GM04504 (cell line): ENCODE measurements at places on chromosomes 16 and 17.

DNA sequence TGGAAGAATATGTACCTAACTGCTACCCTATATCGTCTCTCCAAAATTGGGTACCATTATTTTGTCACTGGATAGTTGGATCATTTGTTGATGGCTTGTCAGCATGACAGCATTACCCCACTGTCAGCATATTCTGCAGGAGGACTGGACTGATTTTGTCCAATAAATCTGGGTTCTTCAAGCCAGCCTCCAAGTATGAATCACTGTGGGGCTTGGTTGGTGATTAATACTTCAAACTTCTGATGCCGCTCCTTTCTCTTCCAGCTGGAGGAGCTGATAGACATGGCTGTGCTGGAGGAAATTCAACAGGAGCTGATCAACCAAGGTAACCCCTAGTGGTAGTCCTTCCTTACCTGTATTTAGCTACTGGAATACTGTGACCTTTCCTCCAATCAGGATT is 2.5 kb downstream of the RPAIN start:
- DNase-seq = peak; percentile 46

GRCh38 chr17:80254396-80255251 is 6.0 kb upstream of the RNF213 start:
- peak; percentile 66 for DNase-seq

GRCh38 chr16:28217326-28217725 is 5.6 kb upstream of the XPO6 start:
- no peak for DNase-seq

GRCh38 chr16:88331989-88332920 is 50.5 kb upstream of the ZNF469 start:
- DNase-seq = peak; percentile 100

DNA sequence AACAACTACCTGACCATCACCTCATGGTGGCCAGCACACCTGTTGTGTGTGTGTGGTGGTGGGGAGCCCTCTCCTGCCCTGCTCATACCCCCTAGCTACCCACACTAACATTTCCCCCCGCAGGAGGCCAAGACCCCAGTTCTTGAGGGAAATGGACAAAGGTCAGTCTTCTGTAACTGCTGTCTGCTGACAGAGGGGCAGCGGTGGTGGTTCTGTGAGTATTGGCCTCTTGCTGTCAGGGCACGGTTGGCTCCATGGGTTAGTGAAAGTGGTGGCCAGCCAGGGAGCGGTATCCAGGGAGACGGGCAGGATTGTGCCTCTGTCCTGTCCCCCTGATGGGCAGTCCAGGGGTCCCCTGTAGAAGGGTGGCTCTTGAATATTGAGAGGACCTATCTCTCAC is 26.2 kb downstream of the ZNF778 start:
- no peak for DNase-seq

- DNase-seq = no peak
Measured at GRCh38 chr17:358491-359151, 6.0 kb upstream of the RPH3AL start.

- DNase-seq = no peak
Measured at GRCh38 chr17:50558941-50559614, 1.4 kb upstream of the CACNA1G start.

DNA sequence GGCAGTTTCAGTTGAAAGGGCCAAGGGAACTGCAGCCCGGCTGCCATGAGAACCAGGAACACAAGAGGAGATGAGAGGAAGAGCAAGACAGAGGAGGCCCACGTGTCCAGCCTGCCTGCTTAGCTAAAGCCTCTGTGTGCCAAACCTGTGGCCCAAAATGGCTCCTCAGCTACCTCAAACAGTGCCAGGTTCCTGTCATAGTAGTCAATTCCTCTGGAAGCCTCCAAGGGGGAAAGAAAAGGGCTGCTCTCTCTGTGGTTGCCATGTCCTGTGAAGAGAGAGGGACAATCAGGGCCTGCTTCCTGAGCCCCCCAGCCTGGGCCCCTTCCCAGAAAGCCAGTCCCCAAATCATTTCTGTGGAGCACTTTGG is 5.2 kb downstream of the SLC12A4 start:
- DNase-seq = no peak

DNA sequence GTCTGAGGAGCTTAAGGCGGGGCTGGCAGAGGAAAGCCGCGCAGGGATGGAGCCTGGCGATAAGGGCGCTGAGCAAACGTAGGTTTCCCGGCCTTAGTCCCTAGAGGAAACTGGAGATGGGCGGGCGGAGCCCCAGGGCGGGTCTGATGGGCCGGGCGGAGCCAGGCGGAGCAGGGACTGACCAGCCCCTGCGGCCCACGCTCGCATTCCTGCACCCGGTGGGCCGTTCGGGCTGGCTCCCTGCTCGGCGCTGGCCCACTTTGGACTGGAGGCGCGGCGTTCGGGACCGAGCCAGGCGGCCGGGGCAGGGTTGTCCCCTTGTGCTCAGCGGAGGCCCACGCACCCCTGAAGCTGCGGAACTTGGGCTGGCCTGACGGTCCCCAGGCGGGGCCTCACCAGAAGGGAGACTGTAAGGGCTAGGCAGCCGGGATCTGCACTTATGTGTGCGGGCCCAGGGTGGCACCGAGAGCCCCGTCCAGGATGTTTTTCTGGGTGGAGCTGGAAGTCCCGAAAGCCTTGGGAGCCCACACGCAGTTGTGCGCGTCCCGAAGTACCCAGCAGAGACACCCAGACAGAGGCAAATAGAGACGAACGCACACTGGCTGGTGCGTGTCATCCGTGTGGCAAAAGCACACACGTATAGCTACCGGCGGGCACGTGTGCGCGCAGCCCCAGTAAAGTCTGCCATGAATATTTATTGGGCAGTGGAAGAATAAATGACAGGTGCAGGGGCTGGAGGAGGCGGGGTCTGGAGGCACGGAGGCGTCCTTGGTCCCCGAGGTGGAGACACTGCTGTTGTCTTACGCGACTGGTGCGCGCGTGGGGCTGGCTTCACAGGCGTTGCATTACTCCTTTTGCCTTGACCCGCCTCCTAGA is 1.4 kb downstream of the PYDC1 start:
- DNase-seq = no peak

DNA sequence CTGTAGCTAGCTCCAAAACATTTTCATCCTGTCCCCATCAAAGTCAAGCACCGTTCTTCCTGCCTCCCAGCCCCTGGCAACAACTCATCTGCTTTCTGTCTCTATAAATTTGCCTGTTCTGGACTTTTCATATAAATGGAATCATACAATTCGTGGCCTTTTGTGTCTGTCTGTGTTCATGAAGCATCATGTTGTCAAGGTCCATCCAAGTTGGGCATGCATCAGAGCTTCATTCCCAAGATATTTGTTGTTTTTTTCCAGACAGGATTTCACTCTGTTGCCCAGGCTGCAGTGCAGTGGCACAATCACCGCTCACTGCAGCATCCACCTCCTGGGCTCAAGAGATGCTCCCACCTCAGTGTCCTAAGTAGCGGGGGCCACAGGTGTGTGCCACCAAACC is 5.9 kb downstream of the SLC5A10 start:
- no peak for DNase-seq

DNA sequence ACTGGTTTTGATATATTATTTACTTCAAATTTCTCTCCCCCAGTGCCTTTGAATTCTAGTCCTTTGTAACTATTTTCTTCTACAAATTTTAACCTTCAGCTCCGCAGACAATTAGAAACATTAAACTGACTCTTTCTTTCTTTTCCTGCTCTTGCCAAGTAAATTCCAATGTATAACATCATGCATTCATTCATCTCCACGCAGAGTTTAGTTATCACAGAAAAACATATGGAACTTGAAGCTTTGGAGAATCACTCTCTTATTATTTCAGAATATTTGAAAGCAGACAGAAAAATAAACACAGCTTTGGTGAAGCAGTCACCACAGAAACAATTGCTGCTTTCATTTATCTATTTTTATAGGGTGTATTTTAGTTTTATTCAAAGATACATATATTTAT is 778.7 kb upstream of the CDH8 start:
- DNase-seq = no peak

DNA sequence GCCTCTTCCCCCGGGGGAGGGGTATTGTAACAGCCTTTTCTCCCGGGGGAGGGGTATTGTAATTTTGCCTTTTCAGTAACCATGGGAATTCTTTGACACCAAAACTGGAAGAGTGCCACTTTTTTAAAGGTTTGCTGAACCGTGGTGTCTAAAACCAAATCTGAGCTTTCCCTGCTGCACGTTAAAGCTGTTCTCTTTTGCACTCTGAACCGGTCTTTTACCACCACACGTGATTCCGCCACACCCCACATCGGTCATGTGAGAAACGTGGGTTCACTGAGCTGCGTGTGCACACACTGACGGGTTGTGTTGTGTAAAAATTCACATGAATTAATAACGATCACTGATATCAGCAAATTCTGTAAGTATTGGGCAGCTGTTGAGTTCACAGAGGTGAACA is 9.2 kb upstream of the ACSF3 start:
- no peak for DNase-seq

- DNase-seq = no peak
Measured at GRCh38 chr16:61320791-61321190, 715.4 kb downstream of the CDH8 start.

DNA sequence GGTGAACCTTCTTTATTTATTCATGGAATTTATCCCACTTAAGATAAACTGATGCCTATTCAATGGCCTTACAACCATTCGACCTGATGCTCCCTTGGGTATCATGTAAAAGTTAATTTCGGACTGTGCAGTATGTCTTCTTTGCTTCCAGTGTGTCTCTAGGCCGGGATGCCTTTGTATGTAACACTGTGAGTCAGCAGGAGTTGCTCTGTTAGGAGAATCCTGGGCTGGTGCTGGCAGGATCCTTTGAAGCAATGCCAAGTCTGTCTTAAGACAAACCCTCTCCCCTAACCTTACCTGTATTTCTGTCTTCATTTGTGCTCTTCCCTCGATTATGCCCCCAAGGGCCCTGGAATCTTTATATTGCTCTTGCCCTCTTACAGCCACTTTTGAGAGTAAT is 37.9 kb upstream of the ABCA8 start:
- DNase-seq = no peak

DNA sequence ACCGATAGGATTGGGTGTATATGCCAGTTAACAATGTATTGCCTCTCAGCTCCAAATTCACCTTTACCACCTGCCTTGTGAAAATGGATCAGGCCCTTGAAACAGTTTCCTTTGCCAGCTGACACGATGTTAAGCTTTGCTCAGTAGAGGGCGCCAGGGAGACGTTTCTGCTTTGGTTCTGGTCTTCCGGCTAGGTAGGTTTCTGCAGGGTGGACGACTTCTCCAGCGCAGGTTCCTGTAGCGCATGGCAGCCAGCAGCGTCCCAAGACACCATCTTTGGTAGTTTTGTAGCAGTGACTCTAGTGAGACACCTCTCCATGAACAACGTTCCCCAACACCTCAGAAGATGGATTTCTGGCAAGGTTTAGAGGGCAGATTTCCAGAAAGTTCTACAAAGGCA is 24.0 kb downstream of the SYCE1L start:
- DNase-seq = no peak

DNA sequence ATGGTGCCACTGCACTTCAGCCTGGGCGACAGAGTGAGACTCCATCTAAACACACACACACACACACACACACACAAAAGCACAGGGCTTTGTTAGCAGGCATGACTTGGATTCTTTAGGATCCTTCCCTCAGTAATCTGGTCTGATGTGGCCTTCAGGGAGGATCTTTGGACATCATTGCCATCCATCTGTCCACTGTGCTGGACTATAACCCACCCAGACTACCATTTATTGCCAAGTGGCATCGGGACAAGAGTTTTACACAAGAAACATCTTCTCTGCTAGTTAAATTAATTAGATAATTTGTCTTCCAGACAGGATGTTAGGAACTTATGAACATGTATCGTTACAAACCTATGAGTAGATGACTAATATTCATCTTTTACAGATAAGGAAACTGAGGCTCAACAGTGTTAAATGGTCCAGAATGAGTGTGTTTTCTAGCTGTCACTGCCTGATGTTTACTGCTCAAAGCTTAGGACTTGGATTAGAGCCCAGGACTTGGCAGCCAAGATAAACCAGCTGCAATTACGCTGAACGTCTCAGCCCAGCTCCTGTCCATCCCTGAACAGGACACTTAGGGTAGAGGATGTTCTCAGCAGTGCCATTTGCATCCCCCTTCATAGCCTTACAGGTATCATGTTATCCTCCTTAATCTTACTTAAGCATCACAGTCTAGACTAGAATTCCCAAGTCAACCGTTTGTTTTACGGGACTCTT is 285.8 kb downstream of the WWOX start:
- no peak for DNase-seq

GRCh38 chr16:17222871-17223401 is 247.8 kb downstream of the XYLT1 start:
- DNase-seq = no peak

GRCh38 chr16:30180741-30181140 is 2.7 kb upstream of the CORO1A start:
- no peak for DNase-seq

- no peak for DNase-seq
Measured at GRCh38 chr16:49567950-49568349, 194.3 kb downstream of the C16orf78 start.

GRCh38 chr17:62692159-62692651 is 64.7 kb downstream of the MRC2 start:
- no peak for DNase-seq

DNA sequence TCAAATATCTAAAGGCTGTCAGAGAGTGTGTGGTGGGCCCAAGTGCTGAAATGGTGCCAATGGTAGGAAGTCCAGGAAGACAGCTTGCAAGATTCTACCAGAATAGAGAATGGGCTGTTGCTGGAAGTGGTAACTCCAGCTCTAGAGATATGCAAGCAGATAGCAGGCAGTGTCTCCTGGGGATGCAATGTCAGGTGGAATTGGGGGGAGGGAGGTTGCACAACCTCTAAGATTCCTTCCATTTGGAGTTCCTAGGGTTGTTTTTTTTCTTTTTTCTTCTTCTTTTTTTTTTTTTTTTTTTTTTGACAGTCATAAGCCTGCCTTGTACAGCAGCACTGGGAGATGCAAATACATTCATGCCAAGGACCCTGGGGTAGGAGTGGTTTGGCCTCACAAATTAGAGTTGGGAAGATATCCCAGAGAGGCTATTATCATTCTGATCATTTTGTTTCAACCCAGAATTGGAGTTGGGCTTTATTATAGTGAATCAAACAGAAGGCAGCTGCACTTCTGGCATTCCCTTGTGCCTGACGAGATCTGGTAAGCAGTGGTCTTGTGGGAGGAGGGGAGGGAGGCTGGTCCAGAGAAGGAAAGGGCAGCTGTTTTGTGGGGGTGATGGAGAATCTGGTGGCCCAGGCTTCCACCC is 51.1 kb downstream of the SLC6A2 start:
- DNase-seq = no peak

DNA sequence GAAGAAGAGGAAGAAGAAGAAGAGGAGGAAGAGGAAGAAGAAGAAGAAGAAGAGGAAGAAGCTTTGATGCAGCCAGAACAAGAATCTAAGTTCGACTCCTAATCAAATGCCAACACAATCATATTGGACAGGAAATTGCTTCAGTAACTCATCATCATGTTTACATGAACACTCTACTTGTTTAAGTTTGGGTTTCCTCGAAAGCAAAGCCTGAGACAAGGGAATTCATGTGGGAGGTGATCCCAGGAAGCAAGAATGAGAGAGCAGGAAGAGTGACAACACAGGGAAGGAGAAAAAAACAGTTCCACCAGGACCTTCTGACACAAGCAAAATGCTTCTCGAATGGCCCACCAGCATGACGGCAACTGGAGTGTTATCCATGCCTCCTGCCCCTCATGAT is 279.0 kb downstream of the PMP22 start:
- no peak for DNase-seq
